Thoracic aorta (tissue), 2 donors: ENCODE measurements at places on chromosomes 6 and 20. TPM values are rescaled to one million over a fixed set of nuclear protein-coding genes. Genes with fewer than 3 reads are reported as not detected.

Gene RNF182
- total RNA-seq: not detected

Gene RIPPLY2
- total RNA-seq: not detected

Gene CRNKL1
- total RNA-seq: 17.3 TPM

Gene POM121L2
- total RNA-seq: not detected

Gene ACTL10
- 3.1 TPM for total RNA-seq

DNA sequence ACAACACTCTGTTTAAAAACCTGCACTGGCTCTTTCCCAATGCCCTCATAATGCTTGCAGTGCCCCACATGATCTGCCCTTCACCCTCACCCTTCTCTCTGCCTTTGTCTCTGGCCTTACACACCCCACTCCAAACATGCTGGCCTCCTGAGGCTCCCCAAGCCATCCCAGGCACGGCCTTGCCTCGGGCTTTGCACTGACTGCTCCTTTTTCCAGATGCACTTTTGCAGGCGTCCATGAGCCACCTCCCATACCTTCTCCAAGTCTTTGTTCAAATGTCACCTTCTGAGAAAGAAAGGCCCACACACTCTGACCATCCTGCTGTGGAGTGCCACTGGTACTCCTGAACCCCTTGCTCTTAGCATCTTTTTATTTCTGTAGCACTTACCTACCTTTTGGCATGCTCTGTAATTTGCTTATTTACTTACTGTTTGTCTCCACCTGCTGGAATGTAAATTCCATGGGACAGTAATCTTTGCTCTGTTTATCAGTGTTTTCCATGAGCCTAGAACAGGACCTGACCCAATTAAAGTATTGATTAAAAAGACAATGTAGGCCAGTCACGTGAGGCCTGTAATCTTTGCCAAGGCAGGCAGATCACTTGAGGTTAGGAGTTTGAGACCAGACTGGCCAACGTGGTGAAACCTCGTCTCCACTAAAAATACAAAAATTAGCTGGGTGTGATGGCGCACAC is 30.7 kb downstream of the GFRA4 start:
- peaks cover 10% of the 10 kb centered on the region for H3K36me3 ChIP-seq
- H3K4me1 ChIP-seq: no peaks in the 10 kb centered on the region
- H3K27me3 ChIP-seq: no peaks in the 10 kb centered on the region
- H3K27ac ChIP-seq: no peak overlapping the region
- DNase-seq: no peak
- no peak overlapping the region for H3K4me3 ChIP-seq

DNA sequence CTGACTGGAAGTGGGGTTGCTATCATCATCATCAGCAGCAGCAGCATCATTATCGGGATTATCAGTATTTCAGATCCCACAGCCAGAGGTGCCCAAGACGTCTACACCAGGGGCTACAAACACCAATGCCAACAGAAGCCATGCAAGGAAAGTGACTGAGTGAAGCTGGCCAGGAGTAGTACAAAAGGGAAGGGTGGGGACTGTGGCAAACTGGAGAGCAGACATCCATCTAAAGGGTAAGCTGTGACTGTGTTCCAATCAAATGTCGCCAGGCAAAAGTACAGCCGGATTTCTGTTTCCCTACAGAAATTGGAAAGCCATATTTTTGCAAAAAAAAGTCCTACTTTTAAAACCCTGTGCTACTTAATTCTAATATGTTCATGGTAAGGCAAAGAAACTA is 50.0 kb downstream of the PREX1 start:
- no peak for DNase-seq
- peaks cover 23% of the 10 kb centered on the region for H3K4me1 ChIP-seq
- no peak overlapping the region for H3K4me3 ChIP-seq
- no peak overlapping the region for H3K27ac ChIP-seq
- no peaks in the 10 kb centered on the region for H3K27me3 ChIP-seq
- H3K36me3 ChIP-seq: no peaks in the 10 kb centered on the region

GRCh38 chr6:133240511-133241085 is 559 bp upstream of the EYA4 start:
- no peak overlapping the region for H3K27ac ChIP-seq
- H3K36me3 ChIP-seq: no peaks in the 10 kb centered on the region
- H3K4me1 ChIP-seq: peaks cover 27% of the 10 kb centered on the region

DNA sequence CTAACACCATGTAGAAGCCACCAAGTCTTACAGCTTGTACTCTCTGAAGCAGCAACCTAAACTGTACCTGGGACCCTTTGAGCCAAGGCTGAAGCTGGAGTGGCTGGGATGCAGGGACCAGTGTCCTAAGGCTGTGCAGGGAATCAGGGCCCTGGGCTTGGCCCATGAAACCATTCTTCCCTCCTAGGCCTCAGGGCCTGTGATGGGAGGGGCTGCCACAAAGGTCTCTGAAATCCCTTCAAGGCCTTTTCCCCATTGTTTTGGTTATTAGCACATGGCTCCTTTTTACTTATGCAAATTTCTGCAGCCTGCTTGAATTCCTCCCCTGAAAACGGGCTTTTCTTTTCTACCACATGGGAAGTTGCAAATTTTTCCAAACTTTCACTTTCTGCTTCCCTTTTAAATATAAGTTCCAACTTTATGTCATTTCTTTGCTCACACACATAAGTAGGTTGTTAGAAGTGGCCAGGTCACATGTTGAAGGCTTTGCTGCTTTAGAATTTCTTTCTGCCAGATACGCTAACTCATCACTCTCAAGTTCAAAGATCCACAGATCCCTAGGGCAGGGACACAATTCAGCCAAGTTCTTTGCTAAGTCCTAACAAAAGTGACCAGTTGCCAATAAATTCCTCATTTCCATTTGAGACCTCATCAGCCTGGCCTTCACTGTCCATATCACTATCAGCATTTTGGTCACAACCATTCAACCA is 28.2 kb upstream of the ATXN1 start:
- no peak overlapping the region for H3K27ac ChIP-seq
- no peaks in the 10 kb centered on the region for H3K4me1 ChIP-seq
- H3K27me3 ChIP-seq: no peaks in the 10 kb centered on the region
- DNase-seq: no peak
- no peak overlapping the region for H3K4me3 ChIP-seq

DNA sequence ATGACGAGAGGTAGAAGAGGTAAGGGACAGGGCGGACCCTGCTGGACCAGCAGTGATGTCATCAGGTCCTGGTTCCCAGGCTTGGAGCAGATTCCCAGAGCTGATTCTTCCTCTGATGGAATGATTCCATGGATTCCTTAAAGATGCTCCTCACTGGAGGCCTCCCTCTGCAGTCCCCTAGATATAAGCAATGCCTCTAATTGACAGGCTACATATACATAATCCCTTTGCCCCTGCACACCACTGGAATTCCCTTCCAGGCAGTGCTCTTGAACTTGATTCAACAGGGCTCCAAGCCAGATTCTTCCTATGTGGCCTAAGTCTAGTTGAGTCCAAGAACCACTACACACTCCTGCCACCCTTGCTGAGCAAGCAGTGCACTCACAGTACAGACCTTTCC is 52.3 kb upstream of the L3MBTL3 start:
- no peaks in the 10 kb centered on the region for H3K4me1 ChIP-seq
- H3K4me3 ChIP-seq: no peak overlapping the region
- no peak for DNase-seq
- H3K27me3 ChIP-seq: no peaks in the 10 kb centered on the region
- no peak overlapping the region for H3K27ac ChIP-seq

GRCh38 chr6:11166948-11167347 is 55.4 kb upstream of the ERVFRD-1 start:
- H3K4me1 ChIP-seq: no peaks in the 10 kb centered on the region
- H3K36me3 ChIP-seq: no peaks in the 10 kb centered on the region
- DNase-seq: no peak
- H3K27me3 ChIP-seq: no peaks in the 10 kb centered on the region
- H3K4me3 ChIP-seq: no peak overlapping the region

DNA sequence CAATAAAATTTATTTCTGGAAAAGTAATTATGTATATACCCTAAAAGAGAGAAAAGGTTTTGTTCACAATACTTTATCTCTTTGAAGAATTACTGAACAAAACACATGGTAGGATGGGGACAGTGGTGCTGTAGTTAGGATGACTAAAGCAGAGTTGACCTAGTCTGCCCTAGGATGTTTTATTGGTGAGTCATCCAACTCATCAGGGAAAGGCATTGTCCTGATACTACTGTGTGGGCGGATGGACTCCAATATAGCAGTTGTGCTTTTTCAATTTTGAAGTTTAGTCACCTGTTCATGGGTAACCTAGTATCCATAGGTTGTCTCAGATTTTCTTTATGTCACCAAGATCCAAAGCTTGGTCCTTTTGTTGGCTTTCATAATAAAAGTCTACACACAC is 53.3 kb upstream of the EYS start:
- no peaks in the 10 kb centered on the region for H3K4me1 ChIP-seq
- H3K4me3 ChIP-seq: no peak overlapping the region
- H3K36me3 ChIP-seq: no peaks in the 10 kb centered on the region

DNA sequence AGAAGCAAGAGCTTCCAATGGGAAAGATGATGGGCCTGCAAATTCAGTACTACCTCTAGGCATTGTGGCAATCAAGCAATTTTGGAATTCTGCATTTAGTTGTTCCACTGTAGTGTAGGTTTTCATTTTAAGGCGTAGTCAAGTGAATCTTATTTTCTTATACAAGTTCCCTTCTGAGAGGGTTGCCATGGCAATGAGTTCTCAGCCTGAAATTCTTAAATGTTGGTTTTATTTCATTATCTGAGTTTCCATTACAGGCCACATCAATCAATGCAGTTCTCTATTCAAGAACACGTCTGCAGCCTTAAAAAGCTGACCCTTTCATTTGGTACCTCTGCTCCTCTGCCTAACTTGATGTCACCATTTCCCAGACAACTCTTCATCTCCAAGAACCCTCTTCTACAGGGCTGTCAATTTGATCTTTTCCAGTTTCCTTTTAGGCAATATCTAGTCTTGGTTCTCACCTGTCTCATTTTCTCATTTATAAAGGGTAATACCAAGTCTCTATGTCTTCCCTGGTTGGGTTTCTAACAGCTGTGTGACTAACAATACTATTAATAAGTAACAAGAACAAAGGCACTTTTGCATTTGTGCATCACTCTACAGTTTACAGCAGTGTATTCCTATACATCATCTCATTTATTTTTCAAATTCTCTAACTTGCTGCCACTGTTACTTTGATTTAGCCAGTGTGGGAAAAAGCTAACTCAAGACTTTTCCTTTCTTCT is 898.2 kb upstream of the FLRT3 start:
- no peak overlapping the region for H3K27ac ChIP-seq
- H3K36me3 ChIP-seq: no peaks in the 10 kb centered on the region

- no peak overlapping the region for H3K27ac ChIP-seq
- H3K27me3 ChIP-seq: no peaks in the 10 kb centered on the region
- DNase-seq: no peak
- H3K36me3 ChIP-seq: no peaks in the 10 kb centered on the region
These were observed 820 bp upstream of the TREML2 start for GRCh38 chr6:41201764-41202173.

DNA sequence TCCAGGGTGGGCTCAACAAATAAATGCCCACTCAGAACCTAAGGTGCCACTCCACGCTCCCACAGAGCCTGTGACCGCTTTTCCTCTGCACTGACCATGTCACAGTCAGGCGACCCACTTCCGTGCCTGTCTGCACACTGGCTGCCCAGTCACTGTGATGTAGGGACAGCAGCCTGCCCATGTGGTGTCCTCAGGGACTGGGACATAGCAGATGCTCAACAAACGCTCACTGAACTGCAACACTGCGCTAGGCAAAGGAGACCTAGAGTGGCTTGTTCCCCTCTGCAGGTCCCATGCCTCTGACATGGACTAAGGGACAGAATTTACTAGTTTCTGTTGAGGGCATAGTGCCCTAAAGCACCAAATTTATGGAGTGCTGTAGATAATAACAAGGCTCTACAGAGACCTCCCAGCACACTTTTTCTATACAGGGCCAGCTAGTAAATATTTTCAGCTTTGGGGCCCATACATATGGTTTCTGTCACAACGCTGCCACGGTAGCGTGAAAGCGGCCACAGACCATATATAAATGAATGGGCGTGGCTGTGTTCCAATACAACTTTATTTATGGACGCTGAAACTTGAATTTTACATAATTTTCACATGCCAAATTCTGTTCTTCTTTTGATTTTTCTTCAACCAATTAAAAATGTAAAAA is 57.8 kb upstream of the MRPS10 start:
- H3K36me3 ChIP-seq: no peaks in the 10 kb centered on the region
- no peak overlapping the region for H3K4me3 ChIP-seq
- no peak for DNase-seq

DNA sequence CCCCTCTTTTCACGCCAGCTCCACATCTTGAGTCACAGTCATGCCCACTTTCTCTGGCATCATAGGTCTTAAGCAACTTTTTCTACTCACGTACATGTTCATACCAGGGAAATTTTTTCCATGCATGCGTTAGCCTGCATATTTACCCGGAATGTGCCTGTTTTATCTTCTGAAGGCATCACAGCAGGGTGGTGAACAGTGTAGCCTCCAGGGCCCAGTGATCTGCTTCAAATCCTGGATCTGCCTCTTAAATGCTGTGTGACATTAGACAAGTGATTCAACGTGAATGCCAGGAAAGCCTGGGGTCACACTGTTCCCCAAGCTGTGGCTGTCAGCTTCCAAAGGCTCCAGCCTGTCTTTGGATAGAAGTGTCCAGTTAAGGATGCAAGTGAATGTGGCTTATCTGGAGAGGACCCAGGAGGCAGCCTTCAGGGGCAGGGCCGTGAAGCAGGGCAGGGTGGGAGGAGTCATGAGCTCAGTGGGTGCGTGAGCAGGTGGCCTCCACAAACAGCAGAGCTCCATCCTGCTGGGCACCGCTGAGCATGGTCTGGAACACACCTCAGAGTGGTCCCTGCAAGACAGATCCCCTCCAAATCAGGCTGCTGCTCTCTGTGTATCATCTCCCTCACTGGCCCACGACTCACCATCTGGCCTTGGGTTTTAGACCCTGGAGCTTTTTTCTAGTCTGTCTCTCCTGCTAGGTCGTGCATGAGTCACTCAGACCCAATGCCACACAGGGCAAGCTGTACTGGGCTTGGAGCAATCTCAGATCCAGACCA is 30.4 kb upstream of the CD93 start:
- H3K27ac ChIP-seq: no peak overlapping the region
- no peaks in the 10 kb centered on the region for H3K27me3 ChIP-seq
- DNase-seq: no peak
- no peaks in the 10 kb centered on the region for H3K4me1 ChIP-seq

- H3K27ac ChIP-seq: no peak overlapping the region
- no peaks in the 10 kb centered on the region for H3K4me1 ChIP-seq
- H3K4me3 ChIP-seq: no peak overlapping the region
- no peaks in the 10 kb centered on the region for H3K36me3 ChIP-seq
- no peaks in the 10 kb centered on the region for H3K27me3 ChIP-seq
- no peak for DNase-seq
These were observed 137.5 kb upstream of the SLC24A3 start for GRCh38 chr20:19074828-19075516.

DNA sequence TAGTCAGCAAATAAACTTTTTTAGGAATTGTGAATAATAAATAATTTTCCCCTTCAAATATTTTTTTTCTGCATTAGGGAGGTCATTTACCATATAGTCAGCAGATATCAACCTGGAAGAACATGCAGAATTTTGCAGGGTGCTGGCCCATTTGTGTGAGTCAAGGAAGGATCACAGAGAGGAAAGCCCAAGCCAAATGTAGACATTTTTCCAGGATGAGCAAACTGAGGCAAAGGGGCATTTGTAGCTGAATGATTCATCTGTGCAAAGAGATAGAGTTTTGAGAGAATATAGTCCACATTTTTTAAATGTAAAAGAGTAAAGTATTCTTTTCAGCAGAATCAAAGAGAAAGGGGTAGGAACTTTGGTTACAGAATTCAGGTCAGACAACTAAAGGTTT is 555.5 kb upstream of the MARCKS start:
- DNase-seq: no peak
- H3K4me3 ChIP-seq: no peak overlapping the region
- no peak overlapping the region for H3K27ac ChIP-seq
- no peaks in the 10 kb centered on the region for H3K4me1 ChIP-seq
- H3K36me3 ChIP-seq: no peaks in the 10 kb centered on the region

- no peaks in the 10 kb centered on the region for H3K27me3 ChIP-seq
- DNase-seq: no peak
- peaks cover 35% of the 10 kb centered on the region for H3K4me1 ChIP-seq
- H3K4me3 ChIP-seq: no peak overlapping the region
- no peak overlapping the region for H3K27ac ChIP-seq
These were observed 89.6 kb downstream of the CDH22 start for GRCh38 chr20:46218656-46219055.
